SK-N-DZ (cell line): ENCODE measurements at places on chromosomes 12 and 14.

- DNase-seq, result peak; percentile 36
These were observed 1.3 kb upstream of the RASSF3 start for GRCh38 chr12:64608901-64609535.

DNA sequence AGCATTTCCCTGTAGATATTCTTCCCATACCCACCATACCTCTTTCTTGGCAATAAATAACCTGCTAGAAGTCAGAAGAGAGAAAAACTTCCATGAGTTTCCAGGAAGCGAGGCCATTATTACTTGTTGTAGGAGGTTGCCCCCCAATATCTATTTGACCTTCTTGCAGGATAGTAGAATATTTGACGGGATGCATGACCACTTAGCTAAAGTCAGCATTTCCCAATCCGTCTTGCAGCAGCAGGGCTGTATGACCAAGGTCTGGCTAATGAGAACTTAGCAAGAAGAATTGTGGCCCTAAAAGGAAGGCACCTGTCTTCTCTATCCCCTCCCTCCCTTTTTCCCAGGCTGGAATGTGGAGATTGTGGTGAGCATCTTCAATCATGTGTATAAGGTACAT is 51.5 kb downstream of the NINJ2 start:
- DNase-seq, result no peak

DNA sequence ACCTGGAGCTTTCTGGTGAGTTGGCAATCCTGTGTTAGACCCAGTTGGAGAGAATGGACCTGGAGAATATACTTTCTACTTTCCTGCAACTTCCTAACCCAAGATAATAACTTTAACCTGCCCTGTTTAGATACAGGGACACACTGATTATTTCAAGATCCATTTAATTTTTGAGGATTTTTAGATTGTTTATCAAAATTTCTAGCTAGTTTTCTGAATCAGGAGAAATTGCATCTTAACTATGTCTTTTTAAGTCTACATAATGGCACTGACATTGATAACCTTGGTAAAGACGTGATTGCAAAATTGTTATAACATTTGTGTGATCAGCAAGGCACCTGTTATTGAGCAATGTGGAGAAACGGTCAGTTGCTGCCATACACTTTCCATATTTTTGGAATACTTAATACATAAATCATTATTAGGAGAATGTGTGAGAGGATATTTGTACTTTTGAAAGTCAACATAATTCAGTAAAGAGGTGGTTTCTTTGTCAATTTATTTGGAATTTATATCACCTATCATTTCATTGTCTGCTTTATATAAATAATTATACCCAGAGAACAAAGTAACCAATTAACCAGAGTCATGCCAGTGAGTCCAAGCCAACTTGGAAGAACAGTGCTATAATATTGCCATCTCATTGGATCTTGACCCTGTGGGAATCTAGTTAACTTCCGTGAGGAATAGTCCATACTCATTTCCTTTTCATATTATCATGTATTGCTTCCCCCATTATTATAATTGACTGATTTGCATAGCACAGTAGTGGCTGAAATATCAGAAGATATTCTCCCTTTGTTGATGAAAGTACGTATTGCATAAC is 28.4 kb downstream of the NFYB start:
- no peak for DNase-seq

GRCh38 chr12:106248312-106248845 is 559 bp upstream of the CKAP4 start:
- peak; percentile 47 for DNase-seq

GRCh38 chr14:90600619-90601018 is 203.8 kb downstream of the CALM1 start:
- DNase-seq, result no peak

DNA sequence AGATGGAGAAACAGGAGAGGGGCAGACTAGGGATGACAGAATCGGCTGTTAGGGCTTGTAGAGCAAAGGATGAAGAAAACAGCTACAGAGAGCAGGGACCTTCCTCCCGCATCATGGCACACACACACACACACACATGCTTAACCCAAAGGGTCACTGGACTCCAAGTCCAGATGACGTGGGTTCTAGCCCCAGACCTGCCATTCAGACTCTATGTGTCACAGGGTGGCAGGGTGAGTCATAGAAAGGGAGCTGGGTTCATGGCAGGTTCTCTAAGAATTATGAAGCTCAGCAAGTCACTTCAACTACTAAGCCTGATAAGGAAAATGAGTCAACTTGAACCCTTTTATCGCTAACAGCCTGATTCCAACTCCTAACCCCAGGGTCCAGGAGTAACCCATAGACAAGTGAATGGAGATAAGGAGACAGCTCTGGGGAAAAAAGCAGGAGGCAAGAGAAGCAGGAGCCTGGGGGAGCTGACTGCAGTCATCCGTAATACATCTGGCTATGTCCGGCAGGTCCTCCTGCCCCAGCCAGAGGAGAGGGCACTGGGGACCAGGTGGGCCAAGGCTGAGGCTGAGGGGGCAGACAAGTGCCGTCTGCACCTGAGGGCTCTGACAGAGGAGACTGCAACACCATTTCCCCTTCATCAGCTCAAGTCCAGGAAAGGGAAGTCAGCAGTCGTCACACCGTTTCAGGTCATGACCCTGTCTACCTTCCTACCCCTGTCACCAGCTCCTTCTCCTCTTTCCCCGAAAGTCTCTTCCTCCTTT is 3.6 kb upstream of the TNFRSF1A start:
- no peak for DNase-seq

DNA sequence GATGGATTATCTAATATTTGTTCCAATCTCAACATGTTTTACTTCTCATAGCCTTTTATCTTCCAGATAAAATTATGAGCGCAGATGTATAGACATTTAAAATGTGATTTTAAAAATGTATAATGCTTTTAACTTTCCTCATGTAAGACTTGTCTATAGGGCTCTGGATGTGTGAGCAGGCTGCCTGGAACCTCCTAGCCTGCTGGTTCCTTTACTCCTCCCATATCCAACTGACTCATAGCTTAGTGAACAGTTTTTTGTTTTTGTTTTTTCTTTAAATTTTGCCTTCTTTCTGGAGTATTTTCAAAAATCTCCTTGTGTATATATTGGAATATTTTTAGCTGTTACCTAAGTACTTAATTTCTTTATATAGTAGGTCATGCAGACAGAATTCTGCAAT is 115.4 kb downstream of the PDE3A start:
- DNase-seq, result no peak

DNA sequence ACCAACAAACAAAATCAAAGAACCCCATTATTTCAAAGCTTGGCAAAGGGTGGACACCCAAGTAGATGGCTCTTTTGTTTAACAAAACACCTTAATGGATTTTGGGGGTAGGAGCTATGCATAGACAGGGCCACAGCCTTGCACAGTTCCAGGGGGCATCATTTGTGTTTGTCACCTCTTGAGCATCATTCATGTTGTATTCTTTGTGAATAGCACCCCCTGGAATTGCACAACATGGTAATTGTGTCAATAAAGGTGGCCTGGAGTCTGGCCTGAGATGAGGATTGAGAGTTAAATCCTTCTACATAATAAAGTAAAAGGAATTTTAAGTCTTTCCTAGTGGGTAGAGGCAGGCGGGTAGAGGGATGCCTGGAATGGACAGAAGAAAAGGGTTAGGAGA is 3.3 kb upstream of the FRS2 start:
- DNase-seq, result no peak

- DNase-seq, result no peak
These were observed 10.7 kb downstream of the MED13L start for GRCh38 chr12:116266631-116267349.

DNA sequence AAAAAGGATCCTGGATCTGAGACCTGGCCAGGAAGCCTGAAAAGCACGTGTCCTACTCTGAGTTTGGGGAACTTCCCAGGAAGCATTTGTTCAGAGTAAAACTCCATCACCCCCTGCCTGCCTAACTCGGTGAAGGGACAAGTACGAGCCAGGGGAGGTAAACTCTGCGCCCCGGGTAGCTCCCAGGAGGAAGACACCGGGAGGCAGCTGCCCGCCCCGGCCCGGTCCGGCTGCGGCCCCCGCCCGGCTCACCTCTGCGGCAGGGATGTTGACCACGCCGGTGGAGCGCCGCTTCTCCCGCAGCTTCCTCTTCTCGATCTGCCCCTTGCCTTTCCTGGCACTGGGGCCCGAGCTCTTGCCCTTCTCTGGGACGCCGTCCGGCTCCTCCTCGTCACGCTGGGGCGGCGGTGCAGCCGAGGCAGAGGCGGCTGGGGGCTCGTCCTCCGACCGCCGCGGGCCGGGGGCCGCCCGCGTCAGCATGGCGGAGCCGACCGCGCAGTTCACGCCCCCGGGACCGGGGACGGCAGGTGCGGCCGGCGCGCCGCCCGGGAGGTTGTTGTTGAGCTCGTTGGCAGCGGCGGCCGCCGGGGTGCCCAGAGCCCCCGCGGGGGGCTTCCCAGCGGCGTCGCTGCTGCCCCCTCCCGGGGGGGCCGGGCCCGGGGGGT is 1.2 kb downstream of the PAWR start:
- DNase-seq, result peak; percentile 42

GRCh38 chr14:22803687-22803974 is 11.6 kb downstream of the SLC7A7 start:
- DNase-seq, result no peak

DNA sequence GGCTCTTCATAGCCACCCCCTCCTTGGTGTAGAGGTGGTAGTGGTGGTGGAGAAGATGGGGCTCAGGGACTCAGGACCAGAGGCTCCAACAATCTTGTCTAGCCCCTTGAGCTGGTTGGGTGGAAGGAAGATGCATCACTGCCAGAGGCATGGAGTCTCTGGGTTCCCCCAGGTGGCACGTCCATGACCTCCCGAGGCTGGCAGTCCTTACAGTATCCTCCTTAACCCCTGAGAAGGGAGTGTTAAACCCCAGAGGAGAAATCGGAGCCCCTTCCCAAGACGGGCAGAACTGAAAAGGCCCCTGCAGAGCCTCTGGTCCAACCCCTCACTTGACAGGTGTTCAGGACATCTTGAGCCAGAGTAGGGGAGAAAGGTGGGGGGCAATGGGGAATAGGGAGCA is 9.1 kb downstream of the KRT83 start:
- DNase-seq, result no peak

GRCh38 chr12:118290130-118290529 is 82.6 kb downstream of the TAOK3 start:
- no peak for DNase-seq

- DNase-seq, result no peak
These were observed 112.8 kb upstream of the IGF1 start for GRCh38 chr12:102593134-102593533.

- DNase-seq, result no peak
These were observed 787 bp downstream of the ACAD10 start for GRCh38 chr12:111686574-111687105.

DNA sequence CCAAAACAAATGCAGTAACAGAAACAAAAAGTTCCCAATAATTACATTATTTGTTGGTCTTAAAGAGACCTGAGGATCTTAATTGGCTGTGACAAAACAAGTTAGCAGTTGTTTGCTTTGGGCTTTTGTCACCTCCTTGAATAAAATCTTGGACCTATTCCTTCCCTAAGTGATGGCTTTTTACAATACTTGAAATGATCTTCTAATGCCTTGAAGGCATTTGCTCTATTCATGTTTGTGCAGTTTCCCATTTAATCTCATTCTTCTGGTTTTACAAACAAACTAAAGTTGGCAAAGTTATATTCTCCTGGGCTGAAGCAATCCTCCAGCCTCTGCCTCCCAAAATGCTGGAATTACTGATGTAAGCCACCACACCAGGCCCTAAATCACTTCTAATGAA is 98.8 kb downstream of the OSBPL8 start:
- DNase-seq, result no peak

GRCh38 chr12:104426926-104427546 is 29.7 kb upstream of the CHST11 start:
- peak; percentile 35 for DNase-seq

DNA sequence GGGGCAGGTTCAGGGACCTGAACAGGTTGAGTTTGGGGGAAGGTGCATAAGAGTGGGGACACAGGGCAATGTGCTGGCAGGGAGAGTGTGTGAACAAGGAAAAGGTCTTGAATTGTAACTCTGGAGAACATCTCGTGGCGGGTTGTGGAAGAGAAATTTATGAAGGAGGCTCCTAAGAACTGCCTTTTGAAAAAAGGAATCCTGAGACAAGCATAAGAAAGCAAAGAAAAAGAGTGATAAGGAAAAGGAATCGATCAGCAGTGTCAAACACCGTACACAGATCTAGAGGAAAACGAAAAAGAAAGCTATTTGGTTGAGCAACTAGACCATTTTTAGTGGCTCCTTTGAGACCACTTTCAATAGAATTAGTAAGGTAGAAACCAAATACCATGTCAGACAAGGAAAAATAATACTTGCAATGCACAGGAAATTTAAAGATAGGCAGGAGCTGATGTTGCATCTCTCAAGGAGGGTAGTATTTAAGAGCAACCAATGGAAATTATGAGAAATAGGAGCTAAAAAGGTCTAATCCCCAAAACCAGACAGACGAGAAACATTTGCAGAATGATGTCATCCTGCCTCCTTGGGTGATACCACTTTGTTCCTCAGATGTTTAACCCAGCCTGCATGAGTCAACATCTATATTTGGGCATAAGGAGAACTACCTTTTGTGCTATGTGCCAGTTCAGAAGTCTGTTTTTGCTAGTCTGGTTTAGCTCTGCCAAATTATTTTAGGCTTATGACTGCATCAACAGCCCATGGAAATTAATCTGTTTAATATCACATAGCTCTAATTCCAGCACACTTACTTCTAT is 64.5 kb upstream of the STK38L start:
- no peak for DNase-seq
